ENCODE measurements at places on chromosomes 7 and 10.

GRCh38 chr10:98391578-98391991 is 23.4 kb downstream of the PYROXD2 start:
- DNase-seq, result no peak

- DNase-seq, result no peak
Observed at GRCh38 chr7:126305671-126306070, 947.1 kb downstream of the GRM8 start.

DNA sequence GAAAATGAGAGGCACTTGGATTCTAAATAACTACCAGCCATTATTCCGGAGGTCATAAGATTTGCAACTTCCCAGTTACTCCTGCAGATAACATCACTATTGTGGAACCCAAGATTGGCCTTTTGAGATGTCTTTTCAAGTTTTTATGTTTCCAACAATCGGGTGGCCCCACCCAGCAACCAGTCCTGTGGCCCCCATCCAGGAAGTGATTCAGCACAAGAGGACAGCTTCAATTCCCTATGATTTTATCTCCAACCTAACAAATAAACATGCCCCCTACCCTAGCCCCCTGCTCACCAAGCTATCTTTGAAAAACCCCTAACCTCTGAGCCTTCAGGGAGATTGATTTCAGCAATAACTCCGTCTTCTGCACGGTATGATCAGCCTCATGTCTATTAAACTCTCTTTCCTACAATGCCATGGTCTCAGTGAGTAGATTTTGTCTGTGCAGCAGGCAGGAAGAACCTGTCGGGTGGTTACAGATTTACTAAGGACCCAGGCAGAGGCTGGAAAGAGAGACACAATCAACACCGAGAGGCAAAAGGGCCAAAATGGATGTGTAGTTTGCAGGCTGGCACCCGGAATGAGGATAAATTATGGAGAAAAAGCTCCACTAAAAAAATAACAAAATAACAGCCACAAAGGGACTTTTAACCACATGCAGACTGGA is 83.9 kb upstream of the UNC5B start:
- DNase-seq, result no peak

DNA sequence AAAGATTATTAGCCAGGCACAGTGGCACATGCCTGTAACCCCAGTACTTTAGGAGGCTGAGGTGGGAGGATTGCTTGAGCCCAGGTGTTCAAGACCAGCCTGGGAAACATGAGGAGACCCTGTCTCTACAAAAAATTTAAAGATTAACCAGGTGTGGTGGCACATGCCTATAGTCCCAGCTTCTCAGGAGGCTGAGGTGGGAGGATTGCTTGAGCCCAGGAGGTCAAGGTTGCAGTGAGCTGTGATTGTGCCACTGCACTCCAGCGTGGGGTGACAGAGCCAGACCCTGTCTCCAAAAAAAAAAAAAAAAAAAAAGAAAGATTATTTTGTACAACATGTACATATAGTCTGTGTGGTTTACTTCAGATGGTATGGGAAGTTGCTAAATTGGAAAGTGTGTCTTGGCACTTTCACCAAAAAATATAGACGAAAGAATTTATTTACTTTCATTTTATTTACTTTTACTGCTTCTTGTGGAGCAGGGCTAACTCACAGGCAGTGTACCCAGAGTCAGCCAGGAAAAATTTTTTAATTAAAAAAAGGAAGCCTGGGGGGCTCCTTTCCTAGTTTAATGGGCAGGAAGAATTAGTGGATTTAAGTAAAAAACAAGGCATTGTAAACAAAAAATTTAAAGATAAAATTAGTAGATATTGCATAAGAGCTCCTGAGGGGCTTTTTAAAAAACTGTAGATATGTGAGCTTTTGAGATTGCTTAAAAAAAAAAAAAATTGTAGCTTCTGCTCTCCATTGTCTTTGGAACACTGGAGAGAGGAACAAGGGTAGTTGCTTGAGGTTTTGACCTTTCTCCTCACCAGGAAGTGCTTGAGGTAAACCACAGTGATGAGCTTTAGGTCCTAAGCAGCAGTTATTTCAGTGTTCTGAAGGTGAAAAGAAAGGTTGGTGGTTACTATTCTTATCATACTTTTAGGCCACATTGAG is 44.6 kb upstream of the VDAC2 start:
- peak; percentile 75 for DNase-seq

DNA sequence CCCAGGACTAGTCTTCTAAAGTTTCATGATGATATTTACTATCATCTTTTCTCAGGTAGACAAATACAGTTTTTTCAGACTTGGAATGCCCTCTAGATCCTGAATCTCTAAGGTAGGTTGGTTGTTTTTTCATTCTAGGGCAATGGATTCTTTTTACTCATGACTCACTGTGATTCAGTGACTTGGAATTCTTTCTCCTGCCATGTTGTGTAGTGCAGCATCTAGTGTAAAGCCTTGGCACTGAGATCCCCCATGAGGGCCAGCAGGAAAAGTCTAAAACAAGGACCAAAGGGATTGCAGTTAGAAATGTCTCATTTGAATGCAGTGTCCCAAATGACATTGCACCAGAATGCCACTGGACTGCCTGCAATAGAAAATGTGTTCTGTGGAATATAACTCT is 430.4 kb downstream of the NEBL start:
- DNase-seq, result no peak

- no peak for DNase-seq
Observed at GRCh38 chr7:44697136-44698045, 51.3 kb upstream of the ZMIZ2 start.

DNA sequence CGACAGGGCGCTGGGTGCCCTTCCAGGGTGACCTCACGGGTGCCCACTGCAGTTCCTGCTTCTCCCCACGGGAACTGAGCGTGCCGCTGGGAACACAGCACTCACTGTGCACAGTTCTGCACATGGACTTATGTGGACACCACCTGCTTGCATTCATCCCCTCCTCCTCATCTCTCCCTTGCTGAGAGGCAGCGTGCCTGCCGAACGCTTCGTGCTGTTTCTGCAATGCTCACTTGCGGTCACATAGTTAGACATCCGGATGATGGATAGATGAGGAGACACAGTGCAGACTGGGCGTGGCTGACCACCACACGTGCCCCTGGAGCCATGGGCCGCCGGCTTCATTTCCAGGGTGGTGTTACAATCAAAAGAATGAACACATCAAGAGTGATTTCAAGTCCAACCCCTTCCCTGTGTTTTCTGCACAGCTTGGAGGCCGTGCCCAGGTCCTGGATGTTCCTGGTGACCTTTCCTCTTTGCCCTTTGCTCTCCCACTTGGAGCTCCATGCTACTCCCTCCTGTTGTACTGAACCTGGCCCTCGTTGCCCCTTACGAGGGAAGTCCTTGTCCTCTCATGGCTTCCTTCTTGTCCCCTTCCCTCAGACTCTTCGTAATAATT is 119.4 kb downstream of the VIPR2 start:
- no peak for DNase-seq
